Fibroblast of the conjunctiva (primary cell): ENCODE measurements at places on chromosomes 5 and 9.

DNA sequence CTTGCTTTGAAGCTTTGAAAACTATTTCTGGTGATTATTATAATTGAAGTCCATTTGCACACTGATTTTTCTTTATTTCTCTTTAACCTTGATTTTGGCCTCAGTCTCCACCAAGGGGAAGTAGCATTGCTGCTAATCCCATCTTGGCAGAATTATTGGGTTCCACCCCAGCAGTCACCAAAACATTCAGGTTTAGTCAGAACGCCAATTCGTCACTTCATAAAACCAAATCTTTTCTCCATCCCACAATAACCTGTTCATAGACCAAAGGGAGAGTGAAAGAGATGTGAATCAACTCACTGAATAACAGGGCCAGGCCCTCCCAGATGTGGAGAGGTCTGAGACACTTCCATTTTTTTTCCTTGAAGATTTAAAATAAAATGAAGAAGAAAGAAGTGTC, 95.1 kb upstream of the VCAN start:
- DNase-seq: no peak

GRCh38 chr9:87447547-87448432, 49.9 kb upstream of the DAPK1 start:
- no peak for DNase-seq

DNA sequence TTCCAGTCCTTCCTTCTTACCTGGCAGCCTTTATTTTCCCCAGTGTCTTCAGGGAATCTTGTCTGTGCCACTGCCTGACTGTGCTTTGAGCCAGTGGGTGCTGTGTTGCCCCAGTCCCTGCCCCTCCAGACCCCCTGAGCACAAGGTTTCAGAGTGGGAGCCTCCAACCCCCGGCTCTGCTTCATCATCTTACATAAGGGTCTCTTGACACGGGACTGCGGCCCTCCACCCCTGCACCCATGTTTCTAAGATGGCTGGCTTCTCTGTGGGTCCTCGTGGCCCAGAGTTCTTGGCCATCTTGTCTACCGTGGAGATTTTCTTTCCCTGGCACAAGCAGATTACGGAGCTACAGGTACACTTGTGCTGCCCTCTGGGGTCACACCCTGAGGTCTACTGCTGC, 194.1 kb downstream of the CACNA1B start:
- DNase-seq: no peak

GRCh38 chr5:169417676-169418075, 116.7 kb upstream of the SLIT3 start:
- no peak for DNase-seq
